T1000 (cell line): ENCODE measurements at places on chromosomes 7 and 10.

DNA sequence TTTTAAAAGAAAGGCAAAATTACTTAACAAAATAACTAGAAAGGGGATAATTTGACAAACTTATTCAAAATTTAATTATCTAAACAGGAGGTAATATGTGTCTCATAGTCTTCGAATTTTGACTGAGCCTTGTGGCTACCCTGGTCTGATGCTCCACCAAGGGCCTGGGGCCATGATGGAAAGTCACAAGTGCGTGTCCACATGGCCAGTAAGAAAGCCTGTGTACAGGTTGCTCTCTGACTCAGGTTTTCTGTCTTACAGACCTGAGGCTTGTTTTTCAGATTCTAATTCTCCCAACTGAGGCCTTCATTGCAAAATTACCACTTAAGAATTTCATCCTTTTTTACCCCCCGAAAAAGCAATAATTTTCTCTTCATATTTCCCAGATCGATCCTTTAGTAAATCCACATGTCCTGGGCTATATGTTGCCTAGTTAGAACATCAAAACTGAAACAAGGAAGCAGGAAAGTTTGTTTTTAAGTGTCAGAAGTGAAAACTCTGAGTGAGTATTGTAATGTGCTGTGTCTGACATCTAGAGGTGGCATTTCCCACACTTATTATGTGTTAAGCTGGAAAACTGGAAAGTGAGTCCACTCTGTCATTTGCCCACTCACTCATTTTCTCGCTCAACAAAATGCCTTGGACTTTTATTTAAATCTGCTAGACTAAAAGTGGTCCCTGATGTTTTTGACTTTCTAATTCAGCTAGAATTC lies 10.0 kb downstream of the CYP3A43 start:
- DNase-seq = no peak

GRCh38 chr7:155685070-155685790 lies 40.8 kb downstream of the RBM33 start:
- no peak for DNase-seq

DNA sequence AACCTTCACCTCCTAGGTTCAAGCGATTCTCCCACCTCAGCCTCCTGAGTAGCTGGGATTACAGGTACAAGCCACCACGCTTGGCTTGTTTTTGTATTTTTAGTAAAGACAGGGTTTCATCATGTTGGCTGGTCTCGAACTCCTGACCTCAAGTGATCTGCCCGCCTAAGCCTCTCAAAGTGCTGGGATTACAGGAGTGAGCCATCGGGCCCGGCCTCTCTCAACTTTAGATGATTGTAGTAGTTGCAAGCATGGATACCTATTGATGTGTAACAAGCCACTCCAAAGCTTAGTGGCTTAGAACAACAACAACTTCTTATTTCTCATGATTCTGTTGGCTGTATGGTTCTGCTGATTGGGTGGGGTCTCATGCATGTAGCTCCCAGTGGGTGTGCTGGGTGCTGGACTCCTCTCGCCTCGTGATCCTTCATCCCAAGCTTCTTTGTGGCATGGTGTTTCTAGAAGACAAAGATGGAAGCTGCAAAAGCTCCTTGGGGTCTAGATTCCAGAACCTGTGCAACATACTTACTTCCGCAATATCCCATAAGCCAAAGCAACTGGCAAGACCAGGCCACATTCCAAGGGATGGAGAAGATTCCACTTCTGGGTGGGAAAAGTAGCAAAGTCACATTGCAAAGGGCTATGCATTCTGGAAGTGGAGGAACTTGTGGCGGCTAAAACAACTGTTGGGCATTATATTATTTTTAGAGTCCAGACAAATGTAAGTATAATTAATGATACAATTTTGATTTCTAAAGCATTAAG lies 37.9 kb downstream of the SKIDA1 start:
- no peak for DNase-seq

- DNase-seq = no peak
Observed at GRCh38 chr10:42593284-42593683, 45.1 kb downstream of the ZNF33B start.

DNA sequence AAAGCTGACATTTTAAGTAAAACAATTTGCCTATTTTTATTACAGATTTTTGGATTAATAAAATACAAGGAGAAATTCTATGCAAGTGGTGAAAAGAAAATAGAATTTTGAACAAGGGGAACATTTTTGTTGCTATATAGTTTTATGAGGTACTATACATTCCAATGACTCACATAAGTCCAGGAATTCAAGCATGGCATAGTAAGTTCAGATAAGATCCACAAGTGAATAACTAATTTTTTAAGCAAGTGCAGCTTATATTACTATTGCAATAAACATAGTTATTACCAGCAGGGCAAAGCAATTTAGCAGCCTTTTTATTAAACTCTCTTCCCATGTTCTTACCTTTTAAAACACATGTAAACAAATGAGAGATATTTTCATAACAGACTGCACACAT lies 1123.5 kb upstream of the LRRN3 start:
- no peak for DNase-seq

GRCh38 chr7:924541-925231 lies 29.8 kb downstream of the ADAP1 start:
- DNase-seq = no peak

DNA sequence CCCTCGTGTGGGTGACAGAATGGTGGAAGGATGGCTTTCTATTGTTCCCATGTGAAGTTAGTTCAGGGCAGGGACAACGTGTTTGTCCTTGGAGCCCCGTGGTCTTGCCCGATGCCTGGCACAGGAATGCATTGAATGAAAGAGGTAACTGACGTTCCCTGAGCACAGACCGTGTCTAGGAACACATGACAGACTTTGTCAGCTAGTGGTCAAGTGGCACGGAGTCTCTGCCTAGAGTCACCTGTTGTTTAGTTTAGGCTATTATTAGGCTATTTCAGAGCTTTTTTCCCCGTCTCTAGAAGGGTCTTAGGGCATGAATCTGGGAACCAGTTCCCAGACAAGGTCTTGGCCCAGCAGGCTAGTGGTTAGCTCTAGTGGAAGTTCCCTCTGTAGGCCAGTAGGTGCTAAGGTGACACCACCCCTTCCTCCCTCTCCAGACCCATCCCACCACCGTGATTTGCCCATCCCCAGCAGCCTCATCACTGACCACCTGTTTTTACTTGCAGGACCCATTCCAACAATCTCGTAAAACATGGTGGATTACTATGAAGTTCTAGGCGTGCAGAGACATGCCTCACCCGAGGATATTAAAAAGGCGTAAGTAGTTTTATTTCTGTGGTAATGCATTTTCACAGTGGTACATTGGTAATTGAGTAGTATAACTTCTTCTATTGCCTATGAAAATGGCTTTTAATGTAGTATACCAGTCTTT lies 21.4 kb downstream of the DNAJB6 start:
- DNase-seq = no peak

GRCh38 chr7:158529181-158530096 lies 58.2 kb downstream of the PTPRN2 start:
- DNase-seq = no peak

DNA sequence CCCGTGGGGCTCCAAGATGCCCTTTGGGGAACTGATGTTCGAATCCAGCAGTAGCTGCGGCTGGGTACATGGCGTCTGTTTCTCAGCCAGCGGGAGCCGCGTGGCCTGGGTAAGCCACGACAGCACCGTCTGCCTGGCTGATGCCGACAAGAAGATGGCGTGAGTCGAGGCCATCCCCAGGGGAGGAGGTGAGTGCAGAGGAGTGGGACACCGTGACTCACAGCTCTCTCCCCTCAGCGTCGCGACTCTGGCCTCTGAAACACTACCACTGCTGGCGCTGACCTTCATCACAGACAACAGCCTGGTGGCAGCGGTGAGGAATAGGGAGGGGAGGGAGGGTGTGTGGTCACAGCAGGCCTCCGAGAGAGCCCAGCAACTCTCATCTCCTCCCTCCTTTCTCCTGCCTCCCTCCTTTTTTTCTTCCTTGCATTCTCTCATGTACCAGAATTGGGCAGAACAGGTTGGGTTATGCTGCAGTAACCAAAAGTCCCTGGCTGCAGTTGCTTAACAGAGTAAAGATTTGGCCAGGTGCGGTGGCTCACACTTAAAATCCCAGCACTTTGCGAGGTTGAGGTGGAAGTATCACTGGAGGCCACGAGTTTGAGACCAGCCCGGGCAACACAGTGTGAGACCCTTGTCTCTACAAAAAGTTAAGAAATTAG lies 16.5 kb downstream of the ARPC1B start:
- DNase-seq = no peak

DNA sequence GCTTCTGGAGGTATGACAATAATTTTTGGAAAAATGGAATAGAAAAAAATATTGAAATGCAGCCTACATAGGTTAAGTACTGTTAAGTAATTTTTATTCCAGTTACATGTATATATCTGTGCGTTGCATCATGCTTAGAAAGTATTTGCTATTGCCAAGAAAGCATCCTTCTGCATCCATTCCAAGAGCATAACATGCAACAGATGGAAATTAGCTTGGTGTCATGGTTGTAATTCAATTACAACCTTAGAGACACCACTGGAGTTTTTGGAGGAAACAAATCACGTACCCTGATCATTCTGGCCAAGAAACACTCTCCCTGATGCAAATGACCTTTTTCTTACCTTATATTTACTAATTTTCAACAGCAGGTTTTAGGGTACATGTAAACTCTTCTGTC lies 1.7 kb downstream of the AKR1B1 start:
- DNase-seq = no peak

DNA sequence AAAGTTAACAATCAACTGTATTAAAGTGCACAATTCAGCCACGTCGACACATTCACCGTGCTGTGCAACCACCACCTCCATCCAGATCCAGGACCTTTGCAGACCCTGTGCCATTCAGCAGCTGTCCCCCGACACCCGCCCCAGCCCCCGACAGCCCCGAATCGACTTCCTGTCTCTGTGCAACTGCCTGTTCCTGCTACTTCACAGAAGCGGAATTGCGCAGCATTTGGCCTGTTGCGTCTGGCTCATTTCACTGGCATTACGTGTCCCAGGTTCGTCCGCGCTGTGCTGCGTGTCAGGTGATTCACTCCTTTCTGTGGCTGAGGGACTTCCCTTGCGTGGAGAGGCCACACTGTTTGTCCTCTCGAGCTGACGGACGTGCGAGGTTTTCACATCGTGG lies 33.2 kb upstream of the DNAAF5 start:
- no peak for DNase-seq

DNA sequence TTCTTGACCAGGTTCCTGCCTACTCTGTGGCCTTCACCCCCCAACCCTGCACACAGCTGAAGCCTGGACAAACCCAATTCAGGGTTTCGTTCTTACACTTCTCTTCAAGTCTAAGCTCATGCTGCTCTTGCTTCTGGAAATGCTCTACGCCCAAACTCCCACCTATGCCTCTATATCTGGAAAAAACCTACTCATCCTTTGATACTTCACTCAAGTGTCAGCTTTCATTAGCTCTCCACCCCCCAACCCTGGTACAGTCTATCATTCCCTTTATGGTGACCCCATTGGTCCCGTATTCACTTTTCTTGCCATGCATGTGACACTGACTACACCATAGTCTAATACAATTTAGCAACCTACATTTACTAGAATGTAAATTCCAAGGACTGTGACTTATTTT lies 220.9 kb upstream of the PLXNA4 start:
- no peak for DNase-seq

DNA sequence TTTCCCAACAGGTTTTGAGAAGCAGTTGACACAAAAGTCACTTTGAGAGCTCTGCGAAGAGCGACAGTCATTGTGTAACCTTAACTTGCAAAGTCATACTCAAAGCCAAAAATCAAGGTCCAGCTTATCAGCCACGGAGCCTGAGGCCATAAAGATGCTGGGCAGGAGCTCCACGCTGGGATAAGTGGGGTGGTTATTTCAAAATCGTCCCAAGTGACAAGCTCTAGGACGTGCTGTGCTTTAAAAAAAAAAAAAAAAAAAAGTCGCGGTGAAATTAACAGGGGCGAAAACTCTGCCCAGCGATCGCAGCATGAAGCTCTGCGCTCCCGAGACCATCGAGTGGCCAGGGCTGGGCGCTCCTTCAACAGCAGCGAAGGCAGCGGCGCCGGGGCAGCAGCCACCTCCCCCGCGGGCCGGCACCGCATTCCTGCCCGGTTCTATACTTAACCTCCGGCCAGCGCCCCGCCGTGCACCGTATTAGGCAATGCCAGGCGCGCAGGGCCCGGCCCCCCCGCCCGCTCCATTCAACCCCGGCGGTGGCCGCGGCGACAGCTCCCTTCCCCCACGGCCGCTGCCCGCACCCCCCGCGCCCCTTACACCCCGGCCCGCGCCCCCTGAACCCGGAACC lies 657 bp downstream of the HACD1 start:
- peak; percentile 97 for DNase-seq

GRCh38 chr10:95246582-95247051 lies 44.2 kb downstream of the PDLIM1 start:
- DNase-seq = peak; percentile 48

DNA sequence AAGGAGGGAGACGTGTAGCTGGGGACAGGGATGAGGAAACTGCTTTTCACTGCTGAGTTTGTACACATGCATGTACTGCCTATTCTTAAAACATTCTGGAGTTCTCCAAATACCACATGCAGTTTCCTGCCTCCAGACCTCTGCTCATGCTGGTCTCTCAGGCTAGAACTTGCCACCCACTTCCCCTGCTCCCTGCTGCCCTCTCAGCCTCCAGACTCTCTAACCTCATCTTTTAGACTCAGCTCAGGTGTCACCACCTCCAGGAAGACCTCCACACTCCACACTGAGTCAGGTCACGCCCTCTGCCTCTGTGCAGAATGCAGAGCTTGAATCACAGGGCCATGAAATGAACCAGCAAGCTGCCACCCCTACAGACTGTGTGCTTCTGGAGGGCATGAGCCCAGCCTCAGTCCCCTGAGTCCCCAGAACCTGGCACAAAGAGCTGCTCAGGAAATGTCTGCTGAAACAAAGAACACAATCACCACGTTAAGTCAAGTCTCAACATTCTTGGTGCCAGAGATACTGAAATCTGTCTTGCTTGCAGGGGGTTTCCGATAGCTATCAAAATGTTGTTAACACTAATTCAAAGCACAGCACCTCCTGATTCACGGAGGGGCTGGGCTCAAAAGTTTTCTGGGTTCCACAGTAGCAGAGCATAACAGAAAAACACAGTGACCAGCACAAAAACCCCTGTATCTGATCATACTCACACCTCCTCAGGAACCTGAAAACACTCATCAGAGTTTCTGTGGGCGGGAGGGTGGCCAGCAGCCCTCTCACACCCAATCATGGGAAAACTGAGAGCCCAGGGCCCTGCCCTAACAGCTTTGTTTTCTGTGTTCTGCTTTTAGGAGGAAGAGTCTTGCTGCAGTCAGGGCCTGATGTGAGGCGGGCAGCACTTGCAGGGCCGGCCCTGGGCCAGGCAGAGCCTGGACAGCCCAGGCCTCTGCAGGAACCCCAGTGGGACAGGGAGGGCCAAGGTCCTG lies 21.1 kb downstream of the FAM53B start:
- DNase-seq = no peak

GRCh38 chr10:112195224-112195623 lies 11.7 kb upstream of the GPAM start:
- DNase-seq = no peak

DNA sequence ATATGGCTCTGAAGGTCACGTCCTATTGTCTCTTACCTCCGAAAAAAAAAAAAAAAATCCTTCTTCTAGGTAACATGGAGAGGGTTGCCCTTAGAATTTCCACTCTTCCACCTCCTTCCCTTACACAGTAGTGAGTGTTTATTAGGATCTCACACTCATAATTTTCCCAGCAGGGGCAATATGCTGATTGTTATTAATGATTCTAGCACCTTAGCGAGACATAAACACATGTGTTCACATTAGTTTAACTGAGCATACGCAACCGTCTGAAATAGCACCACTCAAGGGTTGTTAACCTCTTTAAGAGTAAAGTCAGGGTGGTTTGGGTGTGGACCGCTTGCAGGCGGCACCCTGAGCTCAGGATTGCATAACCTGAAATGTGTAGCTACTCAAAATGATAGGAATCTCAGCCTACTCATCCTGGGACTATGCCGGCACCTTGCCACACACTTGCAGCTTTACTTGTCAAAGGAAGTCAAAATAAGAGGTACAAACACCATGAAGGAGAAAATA lies 52.2 kb downstream of the CPEB3 start:
- no peak for DNase-seq
